A549 treated with Mapracorat at 1 μM for 4 hours (cell line): ENCODE measurements at places on chromosomes 2 and 18. TPM values are rescaled to one million over a fixed set of nuclear protein-coding genes. Genes with fewer than 3 reads are reported as not detected.

MBP gene
- 14.9 to 23.2 TPM (median 19.6 TPM) in 5 replicates for total RNA-seq

LOXHD1 gene
- total RNA-seq = not detected in 5 replicates

ASXL2 gene
- 10.0 to 15.0 TPM (median 14.0 TPM) in 5 replicates for total RNA-seq

MAPK4 gene
- 0.12 to 0.23 TPM (median 0.14 TPM) in 5 replicates for total RNA-seq

CHRNG gene
- not detected in 5 replicates for total RNA-seq

CCBE1 gene
- total RNA-seq = 7.3 to 16.3 TPM (median 13.3 TPM) in 5 replicates

TEX261 gene
- total RNA-seq = 75.0 to 81.6 TPM (median 80.7 TPM) in 5 replicates

WNT6 gene
- 0.12 to 0.29 TPM (median 0.19 TPM) in 5 replicates for total RNA-seq

CNDP1 gene
- total RNA-seq = not detected in 5 replicates

NPHP1 gene
- 7.3 to 8.6 TPM (median 8.1 TPM) in 5 replicates for total RNA-seq

TSPYL6 gene
- total RNA-seq = not detected in 5 replicates

OR6B2 gene
- total RNA-seq = not detected in 5 replicates

TMEM37 gene
- 1.4 to 2.6 TPM (median 2.1 TPM) in 5 replicates for total RNA-seq

SERPINB3 gene
- total RNA-seq = 0.16 to 0.27 TPM in 2 of 5 replicates, not detected in the others
